Lower lobe of right lung (tissue), 2 donors: ENCODE measurements at places on chromosomes 2 and 18. TPM values are rescaled to one million over a fixed set of nuclear protein-coding genes. Genes with fewer than 3 reads are reported as not detected.

Gene CFC1
- total RNA-seq, result not detected

Gene ZSWIM2
- not detected for total RNA-seq

Gene IHH
- total RNA-seq, result 0.71 TPM

Gene FEV
- total RNA-seq, result not detected

Gene VWC2L
- not detected for total RNA-seq

GRCh38 chr2:74849228-74849892 is 15.4 kb downstream of the HK2 start:
- DNase-seq, result peak; percentile 76

DNA sequence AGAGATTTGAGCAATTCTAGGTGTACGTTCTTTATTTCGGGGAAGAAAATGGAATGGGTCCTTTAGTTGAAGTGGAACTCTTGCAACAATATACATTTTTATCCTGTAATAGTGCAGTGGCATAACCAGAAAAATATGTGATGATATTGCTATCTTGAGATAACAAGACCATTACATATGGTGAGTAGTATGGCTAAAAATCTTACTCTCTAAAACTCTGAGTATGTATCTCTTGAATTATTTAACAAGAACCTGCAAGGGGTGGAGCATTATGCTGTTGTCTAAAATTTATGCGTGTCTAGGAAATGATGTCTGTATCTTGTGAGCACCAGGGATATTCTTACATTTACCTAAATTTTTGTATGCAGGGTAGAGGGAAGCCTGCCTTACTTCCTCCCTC is 68.4 kb upstream of the SLC4A10 start:
- no peak for DNase-seq

DNA sequence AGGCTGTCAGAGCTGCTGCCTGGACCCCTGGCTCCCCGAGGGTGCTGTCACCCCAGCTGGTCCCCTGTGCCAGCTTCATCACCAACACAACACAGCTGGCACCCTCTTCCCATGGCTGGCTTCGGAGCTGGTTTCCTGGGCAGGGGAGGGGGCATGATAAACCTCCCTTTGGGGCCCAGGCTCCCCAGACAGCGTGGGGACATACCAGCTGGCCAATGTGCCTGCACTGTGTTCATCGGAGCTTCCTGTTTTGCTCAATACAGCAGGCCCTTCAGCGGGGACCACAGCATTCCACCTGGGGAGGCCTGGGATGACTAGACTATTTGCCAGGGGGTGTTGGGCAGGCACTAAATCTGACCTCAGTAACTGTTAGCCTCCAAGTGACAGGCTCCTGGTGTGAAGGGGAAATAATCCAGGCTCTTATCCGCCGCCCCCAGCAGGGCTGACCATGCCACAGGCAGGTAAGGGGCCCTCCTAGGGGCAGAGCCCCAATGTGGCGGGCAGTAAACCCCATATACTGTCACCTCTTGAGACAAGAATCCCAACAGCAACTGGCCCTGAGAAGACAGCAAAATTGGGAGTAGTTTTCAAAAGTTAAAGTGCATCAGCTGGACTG is 44.6 kb downstream of the EMX1 start:
- no peak for DNase-seq

- no peak for DNase-seq
Observed at GRCh38 chr18:43932140-43932539, 654.9 kb upstream of the SYT4 start.

DNA sequence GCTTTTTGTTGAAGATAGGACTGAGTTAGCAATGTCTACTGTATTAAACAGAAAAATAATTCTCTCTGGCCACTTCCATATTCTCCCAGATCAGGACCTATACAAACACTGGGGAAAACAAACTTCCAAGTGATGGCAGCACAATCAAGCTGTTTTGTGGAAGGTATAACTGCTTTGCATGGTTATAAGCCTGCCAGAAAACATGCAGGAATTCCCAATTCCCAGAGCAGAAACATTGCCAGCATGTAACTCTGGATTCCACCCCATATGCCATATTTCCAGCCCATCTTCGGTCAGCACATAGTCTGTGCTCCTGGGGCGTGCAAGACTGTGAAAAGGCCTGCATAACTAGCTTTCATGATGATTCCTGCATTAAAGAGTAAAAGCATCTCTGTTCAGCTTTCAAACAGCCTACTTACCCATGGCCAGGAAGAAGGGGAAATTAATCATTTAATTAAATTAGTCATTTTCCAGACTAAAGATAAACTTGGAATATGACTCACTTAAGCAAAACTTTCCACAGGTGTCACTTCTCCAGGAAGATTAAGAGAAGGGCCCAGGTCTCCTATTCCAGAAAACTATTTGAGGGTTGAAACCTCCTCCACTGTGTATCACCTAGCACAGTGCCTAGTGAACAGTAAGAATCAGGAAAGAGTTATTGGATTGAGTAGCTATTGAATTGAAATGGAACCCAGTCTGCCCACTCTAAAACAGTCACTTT is 280.5 kb downstream of the NRXN1 start:
- no peak for DNase-seq

DNA sequence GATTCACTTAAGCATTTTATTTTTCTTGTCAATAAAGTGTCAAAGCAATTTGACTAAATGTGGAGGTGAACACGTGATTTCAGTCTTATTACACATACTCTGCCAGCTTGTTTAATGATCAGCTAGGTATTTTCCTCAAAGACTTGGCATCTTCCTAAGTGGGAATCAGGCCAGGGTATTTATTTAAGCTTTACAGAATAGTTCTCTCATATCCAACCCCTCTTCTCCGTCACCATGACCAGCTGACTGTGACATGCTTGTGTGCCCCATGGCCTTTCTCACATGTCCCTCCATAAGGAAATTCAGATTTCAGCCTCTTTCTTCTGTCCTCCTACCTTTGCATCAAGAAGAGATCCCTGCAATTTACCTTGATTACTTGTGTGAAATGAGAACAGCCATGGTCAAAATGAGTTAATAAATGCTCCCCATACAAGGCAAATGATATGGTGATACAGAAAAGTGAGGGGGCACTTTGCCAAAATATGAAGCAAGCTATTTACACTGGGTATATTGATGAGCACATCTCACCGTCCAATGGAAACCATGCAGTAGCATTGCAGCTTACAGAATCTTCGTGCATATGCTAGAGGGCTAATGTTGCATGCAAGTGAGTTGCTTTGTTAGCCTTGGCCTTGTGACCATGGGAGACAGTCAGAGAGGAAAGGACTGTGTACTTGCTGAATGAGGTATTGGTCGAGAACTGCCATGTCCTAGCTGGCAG is 202.2 kb downstream of the RNF152 start:
- DNase-seq, result no peak

- DNase-seq, result no peak
Observed at GRCh38 chr2:156397229-156397628, 39.0 kb upstream of the GPD2 start.

- peak; percentile 69 for DNase-seq
Observed at GRCh38 chr2:64652231-64653108, 1.2 kb downstream of the SERTAD2 start.

DNA sequence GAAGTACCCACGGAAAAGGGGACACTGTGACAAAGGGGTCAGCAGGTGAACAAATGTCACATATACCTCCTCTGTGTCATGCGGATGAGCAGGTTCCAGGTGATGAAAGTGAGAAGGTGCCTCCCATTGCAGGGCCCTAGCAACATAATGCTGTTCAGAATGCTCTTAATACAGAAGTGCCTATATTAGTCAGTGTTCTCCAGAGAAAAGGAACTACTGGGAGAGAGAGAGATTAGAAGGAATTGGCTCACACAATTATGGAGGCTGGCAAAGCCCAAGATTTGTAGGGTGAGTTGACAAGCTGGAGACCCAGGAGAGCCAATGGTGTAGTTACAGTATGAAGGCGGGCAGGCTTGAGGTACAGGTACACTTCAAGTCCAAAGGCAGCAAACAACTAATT is 98.1 kb upstream of the CDC42EP3 start:
- DNase-seq, result no peak

DNA sequence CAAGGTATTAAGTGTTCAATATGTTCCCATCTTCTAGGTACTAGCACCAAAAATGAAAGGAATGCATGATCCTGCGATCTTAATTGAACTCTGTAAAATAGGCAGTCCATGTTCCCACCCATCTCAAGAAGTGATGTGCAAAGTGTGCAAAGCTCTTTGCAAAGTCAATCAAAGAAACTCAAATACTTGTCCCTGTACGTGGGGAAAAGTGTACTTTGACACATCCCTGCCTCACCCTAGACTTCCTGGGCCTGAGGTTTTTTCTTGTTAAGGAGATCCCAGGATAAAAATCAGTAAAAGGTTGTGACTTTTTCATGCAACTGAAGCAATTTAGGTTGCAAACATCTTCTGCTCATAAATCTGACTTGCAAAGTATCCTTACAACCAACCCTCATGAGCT is 25.3 kb downstream of the HNRNPA3 start:
- no peak for DNase-seq

DNA sequence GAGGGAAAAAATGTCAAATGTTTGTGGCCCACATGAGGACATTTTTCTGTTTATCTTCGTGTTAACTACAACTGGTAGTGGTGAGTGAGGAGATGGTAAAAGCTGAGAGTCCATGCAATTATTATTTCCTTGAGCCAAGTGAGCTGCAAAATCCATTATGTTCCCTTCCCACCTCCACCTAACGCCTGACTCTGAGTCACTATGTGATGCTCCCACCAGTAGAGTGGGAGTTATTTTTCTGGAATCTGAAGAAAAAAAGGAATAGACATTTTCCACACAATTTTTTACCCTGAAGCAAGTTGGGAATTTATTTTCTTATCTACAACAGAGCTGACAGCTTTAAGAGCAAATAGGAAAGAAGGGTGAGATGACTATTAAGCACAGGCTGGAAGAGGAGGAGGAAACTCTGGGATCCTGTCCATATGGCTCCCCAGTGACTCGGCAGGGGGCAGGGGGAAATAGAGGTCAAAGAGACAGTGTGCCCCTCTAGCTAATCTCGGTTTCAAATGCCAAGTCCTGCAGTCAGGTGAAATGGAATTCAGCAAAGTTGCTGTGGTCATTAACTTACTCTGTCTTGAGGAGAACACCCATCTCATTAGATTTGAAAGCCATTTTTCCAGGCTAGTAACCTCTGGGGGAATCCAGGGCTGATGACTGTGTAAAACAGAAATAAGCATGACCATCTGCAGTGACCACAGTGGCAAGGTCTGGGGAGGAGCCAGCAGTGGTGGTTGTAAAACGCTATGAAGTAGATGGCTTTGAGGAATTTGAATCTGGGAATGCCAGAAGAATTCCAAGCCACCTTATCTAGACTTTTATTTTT is 463.9 kb downstream of the STK39 start:
- DNase-seq, result no peak

DNA sequence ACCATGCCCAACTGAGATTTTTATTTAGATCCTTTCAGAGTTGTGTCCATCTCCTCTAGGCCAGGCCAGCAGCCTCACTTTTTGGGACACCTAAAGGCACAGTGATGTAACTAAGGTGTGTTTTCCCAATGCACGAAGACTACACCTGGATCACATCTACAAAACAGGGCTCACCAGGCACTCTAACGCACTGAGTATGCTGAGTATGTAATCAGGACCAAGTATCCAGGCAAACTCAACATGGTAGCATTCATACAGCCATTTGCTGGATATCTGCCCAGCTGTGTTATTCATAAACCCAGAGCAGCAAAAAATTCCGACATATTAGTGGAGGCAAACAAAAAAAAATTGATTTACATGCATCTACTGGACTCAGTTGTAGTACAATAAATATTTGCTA is 33.8 kb downstream of the LPIN2 start:
- DNase-seq, result no peak

GRCh38 chr2:104707056-104707455 is 146.9 kb upstream of the POU3F3 start:
- DNase-seq, result no peak

DNA sequence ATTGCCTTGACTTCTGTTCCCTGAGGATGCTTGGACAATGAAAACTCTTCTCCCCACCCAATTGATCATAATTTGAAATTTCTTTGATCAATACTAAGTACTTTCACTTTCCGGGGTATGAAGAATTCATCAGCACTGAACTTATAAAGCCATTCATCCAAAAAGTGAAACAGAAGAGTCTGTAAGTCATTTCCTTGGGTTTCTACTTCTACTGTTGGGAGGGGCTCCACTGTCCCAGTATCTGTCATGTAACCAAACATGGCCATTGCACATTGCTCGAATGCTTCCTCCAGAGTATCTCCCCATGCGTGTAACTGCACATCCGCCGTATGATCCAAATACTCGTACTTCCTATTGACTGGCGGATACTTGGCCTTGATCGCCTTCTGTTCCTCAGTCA is 30.3 kb downstream of the NCL start:
- DNase-seq, result no peak

DNA sequence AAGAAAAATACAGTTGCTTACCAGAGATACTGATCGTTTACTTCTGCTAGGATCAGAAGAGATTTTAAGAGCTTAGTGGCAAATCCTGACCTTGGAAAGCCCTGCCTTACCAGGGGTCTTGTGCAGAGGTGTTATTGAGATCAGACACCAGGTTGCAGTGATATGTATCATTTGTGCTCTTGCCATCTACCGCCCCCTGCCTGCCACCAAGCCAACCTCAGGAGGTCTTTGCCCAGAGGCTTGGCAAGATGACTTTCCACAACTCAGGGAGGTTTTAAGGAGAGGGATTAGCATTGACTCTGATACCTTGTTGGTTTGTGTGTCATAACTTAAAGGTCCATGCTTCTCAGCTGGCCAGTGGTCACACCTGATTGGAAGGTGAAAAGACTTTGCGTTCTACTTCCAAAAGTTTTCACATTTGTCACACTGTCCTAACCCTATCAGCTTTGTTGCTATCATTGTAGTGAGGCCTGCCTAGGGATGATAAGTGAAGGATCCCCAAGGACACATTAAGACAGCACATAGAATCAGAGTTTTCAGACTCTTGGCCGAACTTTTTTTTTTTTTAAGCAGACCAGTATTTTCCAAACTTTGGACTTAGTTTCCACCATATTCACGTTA is 46.2 kb upstream of the MGAT5 start:
- peak; percentile 68 for DNase-seq

DNA sequence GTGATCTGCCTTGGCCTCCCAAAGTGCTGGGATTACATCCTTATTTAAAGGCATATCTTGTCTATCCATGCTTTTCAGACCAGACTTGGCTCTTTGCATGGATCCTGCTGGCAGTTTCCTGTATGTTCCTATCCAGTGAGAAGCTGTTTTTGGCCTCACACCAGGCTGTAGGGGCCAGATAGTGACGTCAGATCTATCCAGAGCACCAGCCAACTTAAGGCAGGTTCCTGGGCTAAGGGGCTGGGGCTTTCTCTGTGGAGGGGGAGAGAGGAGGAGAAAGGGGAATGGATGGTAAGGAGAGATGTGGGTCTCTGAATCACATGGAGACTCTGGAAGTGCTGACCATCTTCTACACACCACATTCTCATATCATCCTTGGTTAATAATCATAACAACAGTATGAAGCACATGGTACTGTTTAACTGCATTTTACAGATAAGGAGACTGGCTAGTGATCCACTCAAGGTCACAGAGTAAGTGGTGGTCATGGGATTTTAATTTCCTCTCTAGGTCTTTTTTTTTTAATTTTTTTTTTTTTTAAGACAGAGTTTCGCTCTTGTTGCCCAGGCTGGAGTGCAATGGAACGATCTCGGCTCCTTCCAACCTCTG is 2.0 kb upstream of the FAM117B start:
- no peak for DNase-seq

DNA sequence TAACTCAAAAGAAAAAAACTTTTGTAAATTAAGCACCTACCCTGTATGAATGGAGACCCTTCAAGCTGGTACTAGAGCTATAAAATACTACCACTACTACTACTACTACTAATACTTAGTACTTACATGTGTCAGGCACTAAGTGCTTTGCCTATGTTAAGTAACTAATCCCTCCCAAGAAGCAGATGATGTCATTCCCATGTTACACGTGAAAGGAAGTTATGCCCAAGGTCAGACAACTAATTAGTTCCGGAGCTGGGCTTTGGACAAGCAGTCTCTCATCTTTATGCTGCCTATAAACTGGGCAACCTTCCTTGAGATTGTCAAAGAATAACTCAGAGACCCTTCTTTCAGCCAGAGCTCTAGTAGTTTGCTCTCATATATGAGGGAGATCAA is 13.9 kb upstream of the ATP6V1B1 start:
- DNase-seq, result no peak
